ENCODE measurements at places on chromosomes 4 and X. TPM values are rescaled to one million over a fixed set of nuclear protein-coding genes. Genes with fewer than 3 reads are reported as not detected.

The MAGEB1 gene
- not detected for polyA plus RNA-seq

- no peak for DNase-seq
Measured at GRCh38 chr4:169100670-169101101, 90.6 kb upstream of the CBR4 start.

DNA sequence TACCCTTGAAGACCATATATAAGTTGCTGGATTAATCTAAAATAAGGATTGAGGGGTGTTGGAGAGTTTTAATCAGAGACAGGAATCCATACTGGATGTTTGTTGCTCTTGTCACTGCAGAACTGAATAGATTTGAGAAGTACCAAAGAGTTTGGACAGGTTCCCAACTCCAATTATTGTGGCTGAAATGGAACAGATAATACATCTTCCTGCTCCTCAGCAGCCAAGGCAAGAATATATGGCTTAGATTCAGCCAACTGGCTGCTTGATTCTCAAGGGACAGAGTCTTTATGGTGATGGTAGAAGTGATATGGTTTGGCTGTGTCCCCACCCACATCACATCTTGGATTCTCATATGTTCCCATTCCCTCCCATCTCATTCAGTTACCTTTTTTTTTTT lies 97.0 kb upstream of the PDHA2 start:
- DNase-seq = no peak

The CT45A3 gene
- not detected for polyA plus RNA-seq

GRCh38 chr4:180285796-180286195 lies 1957.4 kb upstream of the TENM3 start:
- no peak for DNase-seq

The UNC5C gene
- 9.6 TPM for polyA plus RNA-seq

DNA sequence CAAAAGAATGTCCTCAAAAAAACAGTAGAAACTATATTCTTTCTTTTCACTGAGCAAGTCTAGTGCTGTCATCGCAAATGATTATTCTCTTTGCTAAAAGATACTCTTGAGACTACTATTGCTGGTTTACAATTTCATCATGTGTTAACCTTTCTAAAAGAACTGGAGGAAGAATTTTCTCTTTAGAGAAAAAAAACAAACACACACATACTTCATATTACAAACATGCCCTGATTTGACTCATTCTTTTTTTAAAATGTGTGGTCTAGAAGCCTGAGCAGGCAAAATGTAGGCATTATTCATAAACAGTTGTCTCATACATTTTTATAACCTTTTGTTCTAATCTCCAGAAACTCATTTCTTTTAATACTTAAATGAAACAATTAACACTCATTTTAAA lies 60.6 kb upstream of the FAT4 start:
- DNase-seq = no peak

The PCDH19 gene
- 0.11 TPM for polyA plus RNA-seq

GRCh38 chr4:183118585-183118984 lies 19.5 kb downstream of the WWC2 start:
- DNase-seq = peak; percentile 32

- DNase-seq = peak; percentile 83
Measured at GRCh38 chrX:107718156-107718621, 57.4 kb downstream of the TSC22D3 start.

The GPRASP1 gene
- polyA plus RNA-seq = 27.3 TPM

The TEX13B gene
- not detected for polyA plus RNA-seq

The CD38 gene
- polyA plus RNA-seq = 3.5 TPM

- DNase-seq = no peak
Measured at GRCh38 chr4:99847362-99847976, 30.8 kb downstream of the DAPP1 start.

The SLC49A3 gene
- 24.5 TPM for polyA plus RNA-seq

DNA sequence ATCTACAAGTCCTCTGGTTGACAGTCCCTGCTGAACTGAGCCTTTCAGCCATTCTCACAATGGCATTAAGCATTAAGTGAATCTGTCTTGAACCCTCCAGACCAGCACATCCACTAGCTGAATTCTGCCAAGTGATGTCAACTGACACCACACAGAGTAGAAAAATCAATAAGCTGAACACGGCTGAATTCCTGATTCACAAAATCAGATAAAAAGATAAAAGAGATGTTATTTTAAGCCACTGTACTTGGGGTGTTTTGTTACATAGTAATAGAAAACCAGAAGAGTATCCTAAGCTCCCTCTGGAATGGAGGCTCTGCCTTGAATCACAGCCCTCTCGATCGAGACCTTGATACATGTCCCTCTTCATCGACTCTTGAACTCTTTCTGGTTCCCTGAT lies 336.5 kb downstream of the DMD start:
- no peak for DNase-seq

The NR3C2 gene
- 1.9 TPM for polyA plus RNA-seq

The VCX gene
- 0.17 TPM for polyA plus RNA-seq

The FAM184B gene
- 0.04 TPM for polyA plus RNA-seq

GRCh38 chr4:163707873-163708272 lies 213.4 kb downstream of the TMA16 start:
- DNase-seq = no peak

GRCh38 chr4:161813889-161814288 lies 349.9 kb downstream of the FSTL5 start:
- no peak for DNase-seq

Data from adrenal gland (tissue), 19 donors.